ENCODE measurements at places on chromosomes 6 and 20.

DNA sequence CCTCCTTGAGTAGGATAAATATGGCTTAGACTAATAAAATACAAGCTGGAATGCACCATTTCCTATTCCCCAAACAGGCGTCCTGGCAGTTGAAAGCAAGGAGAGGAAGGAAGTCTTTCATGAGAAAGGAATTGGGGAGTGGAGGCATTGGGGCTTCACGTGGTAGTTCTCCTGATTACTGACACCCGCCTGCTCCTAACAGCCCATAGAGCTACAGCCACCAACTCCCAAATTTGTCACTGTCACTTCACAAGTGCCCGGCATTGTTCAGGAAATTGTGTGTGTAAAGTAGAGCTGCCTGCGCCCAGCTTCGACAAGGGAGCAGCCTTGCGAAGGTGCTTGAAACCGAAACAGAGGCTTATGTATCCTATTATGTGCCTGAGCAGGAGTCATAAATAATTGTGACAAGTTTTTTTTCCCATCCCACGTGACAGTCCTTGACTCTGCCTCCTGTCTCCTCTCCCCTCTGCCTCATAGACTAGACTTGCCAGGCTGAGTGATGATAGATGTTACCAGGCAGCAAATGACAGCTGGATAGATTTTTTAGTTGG lies 301.7 kb upstream of the ZFP64 start:
- no peak for DNase-seq

DNA sequence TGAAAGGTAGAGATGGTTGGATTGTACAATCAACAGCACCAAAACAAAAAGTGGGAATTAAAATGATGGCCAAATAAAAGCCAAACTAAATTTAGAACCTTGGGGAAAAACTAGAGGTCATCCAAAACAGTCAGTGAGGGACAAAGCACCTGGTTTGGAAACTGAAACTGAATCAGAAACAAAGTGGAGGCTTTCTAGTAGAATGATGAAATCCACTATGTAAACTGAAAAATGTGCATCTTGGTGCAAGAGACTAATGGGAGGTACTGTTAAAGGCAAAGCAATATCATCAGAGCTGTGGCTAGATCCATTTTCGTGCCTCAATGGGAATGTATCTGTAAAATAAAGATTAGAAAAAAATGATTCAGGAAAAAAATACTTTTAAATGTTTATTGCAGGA lies 380.0 kb upstream of the GJE1 start:
- no peak for DNase-seq

DNA sequence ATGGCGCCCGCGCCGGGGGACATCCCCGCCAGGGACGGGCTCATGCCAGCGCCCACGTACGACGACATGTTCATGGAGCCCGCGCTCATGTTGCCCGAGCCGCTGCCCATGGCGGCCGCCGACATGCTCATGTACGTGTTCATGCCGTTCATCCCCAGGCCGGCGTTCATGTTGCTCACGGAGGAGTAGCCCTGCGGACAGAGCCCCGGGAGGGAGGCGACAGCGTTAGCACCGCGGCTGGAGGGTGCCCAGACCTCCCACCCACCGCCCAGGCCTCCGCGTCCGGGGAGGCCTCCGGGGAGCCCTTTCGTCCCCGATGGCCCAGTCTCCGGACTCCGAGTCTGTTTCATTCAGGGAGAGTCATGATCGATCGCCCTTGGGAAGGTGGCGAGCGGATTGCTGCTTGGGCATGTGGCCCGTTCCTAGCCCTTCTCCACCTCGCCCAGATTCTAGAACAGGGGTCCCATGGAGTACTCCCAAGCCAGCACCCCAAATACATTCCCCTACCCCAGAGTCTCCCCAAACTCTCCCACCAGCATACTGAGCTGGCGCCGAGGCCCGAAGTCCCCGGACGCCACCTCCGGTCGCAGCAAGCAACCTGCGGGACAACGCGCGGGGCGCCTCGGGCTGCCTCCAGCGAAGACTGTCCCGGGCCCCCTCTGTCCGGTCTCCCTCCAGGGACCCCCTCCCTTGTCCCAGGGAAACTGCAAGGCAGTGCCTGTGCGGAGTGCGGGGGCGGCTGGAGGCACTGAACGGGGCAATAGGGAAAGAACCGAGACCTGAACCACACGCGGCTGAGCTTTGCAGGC lies 1.2 kb downstream of the FOXA2 start:
- no peak for DNase-seq

- DNase-seq = peak; percentile 12
Measured at GRCh38 chr6:35668744-35669450, 19.8 kb downstream of the FKBP5 start.

- no peak for DNase-seq
Measured at GRCh38 chr20:21109144-21109543, 3.0 kb upstream of the LINC00237 start.

- no peak for DNase-seq
Measured at GRCh38 chr6:148677594-148678476, 69.0 kb upstream of the UST start.

- no peak for DNase-seq
Measured at GRCh38 chr20:11651138-11651537, 266.6 kb upstream of the BTBD3 start.

GRCh38 chr6:145783796-145784195 lies 30.8 kb downstream of the FBXO30 start:
- DNase-seq = no peak

- DNase-seq = no peak
Measured at GRCh38 chr6:166950443-166950821, 5.9 kb downstream of the RNASET2 start.

Data from ACHN (cell line).